ENCODE measurements at places on chromosomes 12 and 14. TPM values are rescaled to one million over a fixed set of nuclear protein-coding genes. Genes with fewer than 3 reads are reported as not detected.

Gene LTBP2
- 210 TPM for total RNA-seq

- peaks cover 35% of the 10 kb centered on the region for H3K4me1 ChIP-seq
- H3K27me3 ChIP-seq: no peaks in the 10 kb centered on the region
- peak overlapping the region; percentile 71 for H3K27ac ChIP-seq
These were observed 142.1 kb downstream of the TSPAN9 start for GRCh38 chr12:3219233-3219632.

GRCh38 chr14:22202313-22202712 is 386.7 kb downstream of the DAD1 start:
- peaks cover 6% of the 10 kb centered on the region for H3K4me1 ChIP-seq
- H3K4me3 ChIP-seq: no peak overlapping the region
- H3K27ac ChIP-seq: no peak overlapping the region
- peaks cover 2% of the 10 kb centered on the region for H3K36me3 ChIP-seq

Gene HOXC9
- total RNA-seq: not detected

- no peak for DNase-seq
- H3K27ac ChIP-seq: no peak within 1 kb of the TSS
- H3K4me1 ChIP-seq: peaks cover 9% of the 10 kb centered on the region
- H3K27me3 ChIP-seq: peaks cover 3% of the 10 kb centered on the region
These were observed at the start of gene SERPINA6 for GRCh38 chr14:94322648-94323570. TSS of gene SERPINA6 (minus strand) at chr14:94323336. CDS start at chr14:94314648, 8,688 bp downstream.

GRCh38 chr12:92297405-92297804 is 151.8 kb upstream of the BTG1 start:
- no peaks in the 10 kb centered on the region for H3K27me3 ChIP-seq
- no peak overlapping the region for H3K27ac ChIP-seq
- peaks cover 3% of the 10 kb centered on the region for H3K36me3 ChIP-seq

DNA sequence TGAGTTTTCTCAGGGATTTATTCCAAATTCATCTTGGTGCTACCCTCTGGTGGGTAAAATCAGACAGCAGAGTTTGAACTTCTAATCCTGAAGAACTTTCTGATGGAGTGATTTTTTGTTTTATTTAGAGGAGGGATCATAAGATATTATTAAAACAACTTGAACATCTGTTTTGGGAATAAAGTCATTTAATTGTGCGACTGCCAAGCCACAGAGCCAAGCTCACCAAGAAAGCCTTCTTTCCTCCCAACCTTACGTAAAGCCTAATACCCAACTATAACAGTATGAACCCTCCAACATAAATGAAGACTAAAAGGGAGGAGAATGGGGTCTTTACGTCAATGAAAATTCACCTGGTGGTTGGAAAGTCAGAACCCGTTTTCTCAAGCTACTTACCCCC is 205.5 kb upstream of the IGF1 start:
- no peak for DNase-seq
- H3K4me1 ChIP-seq: no peaks in the 10 kb centered on the region
- H3K27me3 ChIP-seq: peaks cover 19% of the 10 kb centered on the region
- H3K27ac ChIP-seq: no peak overlapping the region
- H3K4me3 ChIP-seq: no peak overlapping the region

- peaks cover 3% of the 10 kb centered on the region for H3K36me3 ChIP-seq
- no peak overlapping the region for H3K4me3 ChIP-seq
- DNase-seq: no peak
- no peak overlapping the region for H3K27ac ChIP-seq
- H3K27me3 ChIP-seq: no peaks in the 10 kb centered on the region
These were observed 28.3 kb downstream of the DUSP16 start for GRCh38 chr12:12534166-12534866.

GRCh38 chr12:100573292-100574186 is at the start of gene GAS2L3:
TSS of gene GAS2L3 (plus strand) at chr12:100573684. CDS start at chr12:100594905, 21,221 bp downstream.
- peak within 1 kb of the TSS; percentile 90 for H3K27ac ChIP-seq
- H3K4me1 ChIP-seq: peaks cover 25% of the 10 kb centered on the region
- H3K36me3 ChIP-seq: no peaks in the 10 kb centered on the region

Gene ENDOU
- total RNA-seq: not detected

GRCh38 chr12:65916991-65917695 is 92.9 kb downstream of the HMGA2 start:
- H3K27ac ChIP-seq: no peak overlapping the region
- peaks cover 34% of the 10 kb centered on the region for H3K4me1 ChIP-seq
- no peaks in the 10 kb centered on the region for H3K27me3 ChIP-seq
- H3K36me3 ChIP-seq: peaks cover 11% of the 10 kb centered on the region
- DNase-seq: no peak
